ENCODE measurements at places on chromosomes 1 and 21.

DNA sequence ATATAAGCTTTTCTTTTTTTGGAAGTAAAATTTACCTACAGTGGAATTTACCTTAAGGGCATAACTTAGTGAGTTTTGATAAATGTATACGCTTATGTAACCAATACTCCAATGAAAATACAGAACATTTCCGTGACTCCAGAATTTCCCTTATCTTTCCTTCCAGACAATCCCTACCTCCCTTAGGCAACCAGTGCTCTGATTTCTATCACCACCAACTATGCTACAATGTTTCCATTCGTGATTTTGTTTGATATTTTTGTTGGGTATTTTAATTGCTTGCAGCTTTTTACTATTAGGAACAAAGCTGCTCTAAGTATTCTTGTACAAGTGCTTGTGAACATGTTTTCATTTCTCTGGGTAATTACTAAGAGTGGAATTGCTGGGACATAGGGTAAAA, 14.6 kb downstream of the IFT25 start:
- no peak for DNase-seq

DNA sequence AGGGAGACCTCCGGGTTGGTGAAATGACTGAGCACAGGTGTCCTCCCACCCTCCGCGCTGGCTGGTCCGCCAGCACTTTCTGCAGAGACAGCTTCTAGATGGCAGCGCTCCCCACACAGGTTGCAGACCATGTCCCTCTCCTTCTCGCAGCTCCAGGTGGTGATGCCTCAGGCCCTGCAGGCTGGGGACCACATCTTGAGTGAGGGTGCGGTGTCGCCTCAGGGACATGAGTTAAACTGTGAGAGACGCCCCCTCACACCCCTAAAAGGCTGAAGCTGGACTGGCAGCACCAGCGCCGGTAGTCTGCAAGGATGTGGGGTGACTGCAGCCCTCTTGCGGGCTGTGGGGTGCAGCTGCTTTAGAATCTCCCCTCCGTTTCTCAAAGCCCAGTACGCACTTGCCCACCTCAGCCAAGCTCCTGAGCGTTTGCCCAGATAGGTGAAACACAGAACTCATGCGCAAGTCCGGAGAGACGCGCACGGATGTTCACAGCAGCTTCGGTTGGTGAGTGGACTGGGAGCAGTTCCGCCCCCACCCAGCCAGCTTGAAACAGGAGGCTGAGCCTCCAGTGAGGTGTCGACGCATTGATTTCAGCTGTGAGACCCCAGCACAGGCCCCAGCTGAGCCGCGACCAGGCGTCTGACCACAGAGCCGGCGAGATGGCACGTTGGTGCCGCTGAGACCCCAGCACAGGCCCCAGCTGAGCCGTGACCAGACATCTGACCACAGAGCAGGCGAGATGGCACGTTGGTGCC, 28.6 kb downstream of the COL6A1 start:
- no peak for DNase-seq

DNA sequence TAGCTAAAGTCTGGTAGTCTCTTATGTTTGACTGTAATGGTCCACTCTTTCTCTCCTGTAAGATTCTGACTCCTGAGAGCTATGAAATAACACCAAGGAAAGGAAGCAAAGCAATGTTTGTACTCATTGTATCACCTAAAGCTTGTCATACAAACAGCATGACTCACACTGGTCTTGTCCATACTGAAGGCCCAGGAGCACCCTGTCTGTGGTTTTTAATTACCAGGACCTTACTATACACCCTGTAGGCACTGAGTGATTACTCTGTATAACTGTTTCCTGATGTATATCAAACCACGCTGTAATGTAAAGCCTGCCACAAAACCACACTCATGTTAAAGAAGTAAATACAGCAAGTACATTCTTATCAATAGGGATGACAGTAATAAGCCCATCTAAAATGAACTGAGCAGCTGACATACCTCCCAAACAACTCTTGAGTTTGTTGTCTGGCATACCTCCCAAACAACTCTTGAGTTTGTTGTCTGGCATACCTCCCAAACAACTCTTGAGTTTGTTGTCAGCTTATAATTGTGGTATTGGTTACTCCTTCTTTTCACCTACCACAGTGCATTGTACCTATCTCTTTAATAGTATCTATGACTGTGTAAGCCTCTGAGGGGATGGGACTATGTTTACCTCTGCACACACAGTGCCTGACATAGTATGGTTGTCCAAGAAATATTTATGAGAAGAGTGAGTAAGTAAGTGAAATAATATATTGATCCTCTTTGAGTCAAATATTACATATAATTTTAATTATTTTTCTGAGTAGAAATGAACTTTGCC, 11.6 kb upstream of the TNFSF18 start:
- DNase-seq: peak; percentile 77

GRCh38 chr1:196308176-196308575, 300.1 kb downstream of the KCNT2 start:
- no peak for DNase-seq

DNA sequence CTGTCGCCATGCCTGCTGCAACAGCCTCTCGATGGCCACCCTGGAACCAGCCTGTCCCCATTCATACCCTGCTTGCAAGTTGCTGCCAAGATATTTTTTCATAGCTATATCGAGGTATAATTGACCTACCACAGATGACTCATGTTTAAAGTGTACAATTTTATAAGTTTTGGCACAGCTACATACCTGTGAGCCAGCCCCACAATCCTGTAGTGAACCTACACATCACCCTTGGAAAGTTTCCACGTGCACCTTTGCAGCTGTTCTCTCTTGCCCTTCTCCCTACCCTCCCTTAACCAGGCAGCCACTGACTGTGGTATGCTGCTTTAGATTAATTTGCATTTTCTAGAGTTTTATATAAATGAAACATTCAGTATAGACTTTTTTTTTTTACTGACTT, 23.0 kb upstream of the KCNJ6 start:
- DNase-seq: no peak

GRCh38 chr21:46639489-46640386, 4.3 kb downstream of the PRMT2 start:
- DNase-seq: peak; percentile 58

DNA sequence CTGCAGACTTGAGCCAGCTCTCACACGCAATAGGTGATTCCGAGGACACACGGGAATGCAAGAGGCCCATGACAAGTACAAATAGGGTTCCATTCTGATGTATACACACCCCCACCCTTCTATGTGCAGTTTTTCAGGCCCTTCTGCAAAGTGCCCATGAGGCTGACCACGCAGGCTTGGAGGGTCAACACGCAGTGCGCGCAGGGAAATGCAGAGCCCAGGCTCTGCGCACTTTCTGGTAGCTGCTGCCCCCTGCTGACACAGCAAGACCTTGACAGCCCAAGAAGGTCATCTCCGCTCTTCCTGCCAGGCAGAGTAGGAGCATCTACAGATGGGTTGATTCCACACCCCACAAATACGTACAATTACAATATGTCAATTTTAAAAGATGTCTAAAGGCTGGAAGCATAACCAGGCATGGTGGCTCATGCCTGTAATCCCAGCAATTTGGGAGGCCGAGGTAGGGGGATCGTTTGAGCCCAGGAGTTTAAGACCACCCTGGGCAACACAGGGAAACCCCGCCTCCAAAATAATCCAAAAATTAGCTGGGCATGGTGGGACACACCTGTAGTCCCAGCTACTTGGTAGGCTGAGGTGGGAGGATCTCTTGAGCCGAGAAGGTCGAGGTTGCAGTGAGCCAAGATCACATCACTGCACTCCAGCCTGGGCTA, 18.5 kb downstream of the SH3BP5L start:
- peak; percentile 57 for DNase-seq

DNA sequence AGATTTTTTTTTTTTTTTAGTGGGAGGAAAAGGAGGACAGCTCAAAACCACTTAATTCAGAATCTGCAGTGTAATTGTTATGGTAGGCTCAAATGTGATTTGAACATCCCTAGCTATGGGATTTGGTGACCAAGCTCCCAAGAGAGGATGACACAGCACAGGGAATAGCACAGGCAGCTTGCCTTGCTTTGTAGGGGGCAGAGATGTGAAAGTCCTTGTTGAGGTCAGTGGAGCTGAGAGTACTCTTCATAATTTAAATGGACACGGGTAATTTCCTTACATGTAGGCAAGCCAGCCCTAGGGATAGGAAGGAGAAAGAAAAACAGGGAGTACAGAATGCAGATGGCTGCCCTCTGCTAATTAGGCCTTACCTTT, 3.2 kb upstream of the UCK2 start:
- peak; percentile 60 for DNase-seq

DNA sequence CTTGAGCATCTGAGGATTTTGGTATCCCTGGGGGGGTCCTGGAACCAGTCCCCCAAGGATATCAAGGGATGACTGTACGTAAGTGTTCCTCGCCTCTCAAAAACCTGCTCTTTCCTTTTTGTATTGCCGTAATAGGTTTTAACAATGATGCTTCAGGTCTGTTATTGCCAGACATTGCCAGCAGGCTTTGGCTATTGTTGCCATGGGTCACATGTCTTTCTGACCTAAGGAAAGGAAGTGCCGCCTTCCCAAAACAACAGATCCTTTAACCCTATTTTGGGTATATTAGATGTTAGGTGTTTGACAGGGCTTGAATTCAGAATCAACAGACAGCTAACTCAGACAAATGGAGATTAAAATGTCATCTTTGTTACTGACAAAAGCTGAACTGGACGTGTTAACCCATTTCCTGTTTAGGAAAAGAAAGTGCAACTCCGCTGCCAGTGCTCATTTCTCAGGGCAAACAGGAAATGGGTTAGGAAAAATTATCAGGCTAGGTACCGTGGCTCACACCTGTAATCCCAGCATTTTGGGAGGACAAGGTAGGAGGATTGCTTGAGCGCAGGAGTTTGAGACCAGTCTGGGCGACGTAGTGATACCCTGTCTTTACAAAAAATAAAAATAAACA, 12.4 kb upstream of the PRPF38B start:
- no peak for DNase-seq

GRCh38 chr1:170856455-170856854, 78.9 kb upstream of the MROH9 start:
- peak; percentile 39 for DNase-seq

- DNase-seq: no peak
Observed at GRCh38 chr21:14273736-14274538, 58.0 kb downstream of the RBM11 start.

DNA sequence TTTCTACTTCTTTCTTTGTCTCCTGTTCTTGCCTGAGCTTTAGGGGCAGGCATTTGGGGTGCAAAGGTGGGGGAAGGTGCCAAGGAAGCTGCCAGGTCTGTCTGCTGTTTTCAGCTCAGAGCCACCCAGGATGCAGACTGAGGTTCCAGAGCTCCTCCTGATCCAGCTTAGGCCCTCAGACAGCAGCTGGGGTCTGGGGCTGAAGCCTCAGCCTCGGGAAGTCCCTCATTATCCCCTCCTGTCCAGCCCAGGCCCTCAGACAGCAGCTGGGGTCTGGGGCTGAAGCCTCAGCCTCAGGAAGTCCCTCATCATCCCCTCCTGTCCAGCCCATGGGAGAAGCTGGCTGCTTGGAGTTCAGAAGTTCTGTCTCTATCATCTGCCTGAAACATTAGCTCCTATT, 257.7 kb upstream of the CSF3R start:
- DNase-seq: no peak

DNA sequence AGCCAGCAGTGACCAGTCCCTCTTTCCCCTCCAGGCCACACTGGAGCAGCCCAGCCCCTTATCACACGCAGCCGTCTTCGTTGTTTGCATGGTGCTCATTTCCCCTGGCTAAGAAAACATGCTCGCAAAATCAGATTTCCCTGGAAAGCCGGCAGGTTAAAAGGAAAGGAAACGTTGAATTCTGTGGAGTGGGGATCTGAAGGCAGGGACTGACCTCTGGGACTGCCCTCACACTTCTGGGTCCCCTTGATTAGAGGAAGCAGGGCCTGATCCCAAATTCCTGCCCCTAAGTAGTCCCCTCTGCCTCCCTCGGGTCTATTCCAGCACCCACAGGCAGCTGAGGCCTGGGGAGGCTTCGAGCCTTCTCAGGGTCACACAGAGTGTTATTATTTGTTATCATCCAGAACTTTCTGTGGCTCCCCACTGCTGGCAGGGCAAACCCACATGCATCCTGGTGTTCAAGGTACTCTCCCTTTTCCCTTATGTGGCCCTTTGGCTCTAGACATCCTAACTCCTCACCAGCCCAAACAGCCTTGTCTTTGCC, 125.2 kb upstream of the ZBTB40 start:
- no peak for DNase-seq

DNA sequence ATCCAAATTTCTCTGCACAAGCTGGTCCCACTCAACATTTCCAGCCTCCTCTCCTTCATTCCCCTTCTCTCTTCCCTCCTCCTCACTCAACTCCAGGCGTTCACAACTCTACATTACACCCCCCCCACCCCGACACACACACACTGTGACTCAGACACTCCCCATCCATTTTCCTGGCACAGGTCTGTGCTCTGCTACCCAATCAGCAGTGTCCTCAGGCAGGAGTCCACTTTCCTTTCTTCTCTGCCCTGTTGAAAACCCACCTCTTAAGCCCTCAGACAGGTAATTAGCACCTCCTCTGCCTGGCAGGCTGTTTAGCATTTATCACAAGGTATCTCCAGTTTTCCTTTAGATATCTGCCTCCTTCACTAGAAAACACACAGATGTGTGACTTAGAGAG, 8.8 kb upstream of the LMX1A start:
- no peak for DNase-seq

GRCh38 chr1:52238887-52239707, 97.2 kb downstream of the ZFYVE9 start:
- peak; percentile 12 for DNase-seq

DNA sequence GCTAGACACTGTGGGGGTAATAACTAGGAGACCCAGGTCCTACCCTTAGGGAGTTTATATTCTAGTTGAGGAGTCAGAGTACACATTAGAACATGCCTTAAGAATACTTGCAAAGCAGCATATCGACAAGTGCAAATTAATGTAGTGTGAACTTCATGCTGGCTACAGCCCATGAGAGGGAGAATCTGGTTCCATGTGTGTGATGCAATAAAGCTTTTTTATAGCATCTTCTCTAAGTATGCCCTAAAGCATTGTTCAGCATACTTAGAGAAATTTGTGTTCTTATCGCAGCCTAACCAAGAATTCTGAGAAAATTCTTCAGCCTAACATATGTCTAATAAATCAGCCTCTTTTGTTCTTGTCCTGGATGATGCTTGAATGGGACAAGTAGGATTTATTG, 95.5 kb downstream of the SDCCAG8 start:
- no peak for DNase-seq

DNA sequence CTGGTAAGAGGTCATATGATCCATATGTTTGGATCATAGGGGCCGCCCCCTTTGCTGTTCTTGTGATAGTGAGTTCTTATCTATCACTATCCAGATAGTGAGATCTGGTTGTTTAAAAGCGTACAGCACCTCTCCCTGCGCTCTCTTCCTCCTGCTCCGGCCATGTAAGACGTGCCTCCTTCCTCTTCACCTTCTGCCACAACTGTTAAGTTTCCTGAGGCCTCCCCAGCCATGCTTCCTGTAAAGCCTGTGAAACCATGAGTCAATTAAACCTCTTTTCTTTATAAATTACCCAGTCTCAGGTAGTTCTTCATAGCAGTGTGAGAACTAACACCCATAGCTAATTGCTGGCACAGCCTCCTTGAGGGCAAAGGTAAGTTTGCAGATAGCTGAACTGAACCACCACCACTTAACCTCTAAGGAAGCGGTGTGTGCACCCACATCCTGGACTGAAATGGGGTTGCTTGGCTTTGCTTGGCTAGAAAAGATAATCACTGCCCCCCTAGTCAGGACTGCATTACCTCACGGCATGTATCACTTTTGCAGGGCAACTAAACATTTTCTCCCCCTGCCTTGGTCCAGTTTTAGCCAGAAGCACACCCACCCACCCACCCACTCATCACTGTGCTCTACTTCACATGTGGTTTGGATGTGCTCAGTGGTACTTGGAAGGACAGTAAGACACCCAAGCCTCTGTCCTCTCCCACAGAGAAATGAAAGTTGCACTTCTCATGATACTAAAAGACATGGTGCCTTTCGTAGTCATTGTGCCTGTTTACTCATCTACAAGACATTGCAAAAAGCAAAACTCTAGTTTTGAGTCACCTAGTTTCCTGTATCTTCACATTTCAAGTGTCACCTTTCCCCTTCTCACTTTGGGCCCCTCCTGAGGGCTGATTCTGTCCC, 23.1 kb upstream of the PTAFR start:
- DNase-seq: no peak

Measured in cardiac fibroblast (primary cell).